Nephron progenitor cell (in vitro differentiated cells): ENCODE measurements at places on chromosomes 4 and X.

DNA sequence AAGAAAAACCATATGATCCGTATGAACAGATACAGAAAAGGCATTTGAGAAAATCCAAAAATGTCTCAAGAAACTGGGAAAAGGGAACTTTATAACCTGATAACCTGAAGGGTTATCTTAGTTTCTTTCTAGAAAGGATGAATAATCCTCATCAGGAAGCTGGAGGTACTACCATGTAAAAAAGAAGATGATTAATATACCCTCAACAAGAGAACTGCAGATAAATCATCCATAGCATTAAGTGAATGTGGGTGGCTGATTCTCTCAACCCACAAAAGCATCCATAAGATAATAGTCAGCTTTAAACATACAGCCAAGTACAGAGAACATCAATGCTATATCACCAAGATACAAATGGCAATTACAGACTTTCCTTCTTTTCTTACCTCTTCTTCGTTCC, 26.4 kb downstream of the ANAPC10 start:
- DNase-seq = no peak

DNA sequence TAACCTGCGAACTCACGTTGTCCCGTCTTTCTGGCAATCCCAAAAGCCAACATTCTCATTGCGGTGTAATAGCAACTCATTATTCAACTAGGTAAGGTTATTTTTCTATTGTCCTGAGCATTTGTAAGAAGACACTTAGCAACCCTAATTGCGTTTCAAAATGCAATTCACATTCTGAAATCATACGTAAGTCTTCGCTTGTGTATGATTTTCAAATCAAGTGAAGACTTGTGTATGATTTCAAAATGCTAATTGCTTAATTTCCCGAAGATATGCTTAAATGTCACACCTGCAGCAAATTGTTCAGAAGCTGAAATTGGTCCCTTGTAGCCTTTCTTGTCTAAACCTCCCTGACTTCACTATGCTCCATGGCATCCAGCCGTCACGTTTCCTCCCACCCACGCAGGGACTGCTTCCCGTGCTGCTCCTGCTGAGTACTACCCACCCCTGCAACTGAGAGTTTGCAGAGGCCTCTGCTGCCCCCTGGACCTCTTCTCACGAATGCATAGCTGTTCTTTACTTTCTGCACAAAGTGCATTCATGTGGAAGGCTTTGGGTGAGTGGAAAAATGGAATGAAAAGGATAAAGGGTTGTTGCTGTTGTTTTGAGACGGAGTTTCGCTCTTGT, 40.8 kb upstream of the CLDN24 start:
- no peak for DNase-seq

DNA sequence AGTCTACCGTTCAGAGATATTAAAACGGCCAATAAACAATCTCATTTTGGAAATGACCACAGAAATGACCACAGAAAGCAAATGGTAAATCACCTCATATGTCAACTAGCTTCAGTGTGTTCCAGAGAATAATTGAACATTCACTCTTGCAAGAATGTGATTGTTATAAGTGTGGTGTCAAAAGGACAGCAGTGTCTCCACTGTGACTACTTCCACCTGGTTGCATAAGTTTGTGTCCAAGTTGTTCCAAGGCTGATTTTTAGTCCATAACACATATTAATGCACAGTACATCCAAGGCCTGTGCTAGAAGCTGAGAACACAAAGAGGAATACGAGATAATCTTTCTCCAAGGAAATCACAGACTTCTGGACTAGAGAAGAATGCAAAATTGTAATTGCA, 37.4 kb upstream of the RNF150 start:
- no peak for DNase-seq

DNA sequence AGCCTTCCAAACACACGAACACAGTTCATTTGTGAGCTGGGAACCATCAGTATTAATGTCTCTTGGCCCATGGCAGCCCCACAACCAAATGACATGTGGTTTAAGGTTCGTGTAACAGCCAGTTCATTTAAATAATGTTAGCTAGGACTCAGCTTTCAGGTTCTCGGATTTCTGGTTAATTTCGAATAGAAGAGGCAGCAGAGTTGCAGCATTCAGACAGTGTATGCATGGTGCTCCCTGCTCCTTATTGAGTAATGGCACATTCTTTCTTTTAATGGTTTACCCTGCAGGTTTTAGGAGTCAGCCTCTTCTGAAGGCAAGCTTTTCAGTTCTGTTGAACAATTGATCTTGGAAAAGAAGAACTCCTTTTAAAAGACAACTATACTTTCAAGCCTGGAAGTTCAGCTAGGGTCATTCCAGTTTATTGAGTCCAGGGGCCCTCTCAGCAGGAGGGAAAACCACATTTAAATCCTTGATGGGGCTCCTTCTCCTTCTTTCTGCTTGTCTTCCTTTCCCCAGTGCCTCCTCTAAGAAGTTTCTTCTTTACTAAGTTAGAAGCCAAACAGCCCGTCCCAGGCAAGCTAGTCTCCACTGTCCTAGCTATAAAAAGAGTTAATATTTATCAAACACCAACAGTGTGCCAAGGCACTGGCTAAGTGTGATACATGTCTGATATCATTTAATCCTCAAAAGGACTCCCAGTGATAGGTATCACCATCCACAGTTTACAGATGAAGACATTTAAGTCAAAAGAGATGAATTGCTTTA, 5.0 kb upstream of the RNF175 start:
- DNase-seq = no peak

DNA sequence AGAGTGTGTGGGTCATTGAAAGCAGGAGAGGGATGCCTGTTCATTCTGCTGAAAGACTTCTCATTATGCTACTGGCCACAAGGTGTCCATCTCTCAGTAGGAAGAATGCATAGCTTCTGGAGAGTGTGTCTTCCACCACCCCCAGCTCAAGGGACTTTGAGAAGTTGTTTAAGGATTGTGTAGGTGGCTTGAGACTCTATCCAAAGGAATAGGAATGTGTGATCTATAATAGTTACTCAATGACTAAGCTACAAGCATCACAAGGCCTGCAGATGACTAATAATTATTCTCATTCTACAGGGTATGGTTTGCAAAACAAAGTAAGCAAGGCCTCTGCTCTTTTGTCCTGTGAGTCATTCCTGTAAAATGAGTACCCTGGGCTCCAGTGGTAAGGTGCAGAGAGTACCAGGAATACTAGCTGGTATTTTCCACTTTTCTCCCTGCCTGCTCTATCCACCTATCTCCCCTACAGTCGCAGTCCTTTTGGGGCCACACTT, 279.8 kb upstream of the BOD1L1 start:
- DNase-seq = no peak

GRCh38 chr4:128461291-128462102, 173.9 kb upstream of the PGRMC2 start:
- DNase-seq = no peak

GRCh38 chr4:108060164-108060563, 70.5 kb downstream of the HADH start:
- no peak for DNase-seq

GRCh38 chr4:89196745-89197144, 85.4 kb downstream of the TIGD2 start:
- DNase-seq = no peak
